ENCODE measurements at places on chromosomes 4 and X.

GRCh38 chrX:137423241-137423640, 142.7 kb upstream of the ZIC3 start:
- DNase-seq = no peak

GRCh38 chrX:110327336-110327735, 9.5 kb upstream of the AMMECR1 start:
- no peak for DNase-seq

DNA sequence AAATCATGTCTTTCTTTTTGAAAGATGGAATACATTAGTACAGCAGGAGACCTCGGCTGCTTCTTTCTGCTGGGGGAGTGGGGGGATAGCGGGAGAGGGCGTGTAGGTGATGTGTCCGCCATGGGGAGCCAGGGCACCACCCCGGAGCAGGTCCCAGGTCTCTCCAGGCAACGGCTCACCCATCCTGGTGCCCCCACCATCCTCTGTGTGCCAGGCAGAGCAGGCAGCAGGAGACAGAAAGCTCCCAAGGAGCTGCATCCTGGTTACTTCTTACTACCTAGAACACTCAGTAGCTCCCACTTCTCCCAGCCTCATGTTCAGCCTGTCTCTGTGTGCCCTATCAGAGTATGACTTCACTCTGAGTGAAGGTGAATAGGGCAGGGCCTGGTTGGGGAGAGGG, 23.6 kb downstream of the TNIP2 start:
- no peak for DNase-seq

DNA sequence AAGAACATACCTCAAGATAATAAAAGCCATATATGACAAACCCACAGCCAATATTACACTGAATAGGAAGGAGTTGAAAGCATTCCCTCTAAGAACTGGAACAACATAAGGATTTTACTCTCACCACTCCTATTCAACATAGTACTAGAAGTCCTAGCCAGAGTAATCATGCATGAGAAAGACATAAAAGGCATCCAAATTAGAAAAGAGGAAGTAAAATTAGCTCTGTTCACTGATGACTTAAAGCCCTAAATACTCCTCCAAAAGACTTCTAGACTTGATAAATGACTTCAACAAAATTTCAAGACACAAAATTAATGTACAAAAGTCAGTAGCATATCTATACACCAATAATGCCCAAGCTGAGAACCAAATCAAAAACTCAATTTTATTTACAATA, 235.7 kb downstream of the NKX6-1 start:
- DNase-seq = no peak

- DNase-seq = no peak
Observed at GRCh38 chr4:32000846-32001488, 1280.8 kb downstream of the PCDH7 start.

- no peak for DNase-seq
Observed at GRCh38 chr4:178553201-178553600, 1111.0 kb upstream of the AGA start.

DNA sequence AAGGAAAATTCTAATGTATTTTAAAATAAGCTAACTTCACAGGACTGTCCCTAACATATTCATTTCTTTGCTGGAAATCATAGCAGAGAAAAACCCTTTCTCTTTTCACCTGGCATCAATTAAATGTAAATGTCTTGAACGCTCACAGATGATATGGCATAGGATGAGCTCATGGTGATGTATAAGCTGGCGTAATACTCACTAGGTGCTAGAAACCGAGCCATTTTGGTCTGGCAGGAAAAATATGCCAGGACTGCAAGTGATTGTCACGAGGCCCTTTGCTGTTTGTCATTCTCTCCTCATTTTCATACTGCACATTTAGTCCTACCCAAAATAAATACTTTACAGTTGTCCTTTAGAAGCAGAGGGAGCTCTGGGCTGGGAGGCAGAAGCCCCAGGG, 222.7 kb upstream of the LNX1 start:
- DNase-seq = no peak

- DNase-seq = no peak
Observed at GRCh38 chr4:6969826-6970800, 60.5 kb downstream of the TBC1D14 start.
